HS-27A (cell line): ENCODE measurements at places on chromosomes 11 and 22.

DNA sequence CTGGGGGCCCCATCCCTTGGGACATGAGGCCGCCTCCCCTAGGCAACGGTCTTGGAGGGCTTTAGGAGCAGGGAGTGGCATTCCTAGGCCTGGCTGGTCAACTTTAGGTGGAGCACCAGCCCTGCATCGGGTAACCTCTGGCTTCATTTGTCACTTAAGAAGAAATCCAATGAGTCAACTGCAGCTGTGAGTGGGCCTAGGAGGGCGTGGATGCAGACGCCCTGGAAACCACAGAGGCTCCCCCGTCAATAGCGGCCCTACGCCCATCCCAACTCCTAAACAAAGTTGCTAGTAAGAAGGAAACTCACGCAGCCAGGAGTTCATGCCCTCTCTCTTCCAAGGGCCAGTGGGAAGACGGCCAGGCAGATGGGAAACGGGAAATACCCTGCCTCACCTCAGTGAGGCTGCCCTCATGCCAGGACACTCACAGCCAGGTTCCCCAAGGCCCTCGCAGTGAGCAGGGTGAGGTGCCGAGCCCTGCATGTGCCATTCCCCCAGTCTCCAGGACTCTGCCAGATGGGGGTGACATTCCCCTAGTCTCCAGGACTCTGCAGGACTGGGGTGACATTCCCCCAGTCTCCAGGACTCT, 20.8 kb downstream of the BID start:
- DNase-seq, result no peak

DNA sequence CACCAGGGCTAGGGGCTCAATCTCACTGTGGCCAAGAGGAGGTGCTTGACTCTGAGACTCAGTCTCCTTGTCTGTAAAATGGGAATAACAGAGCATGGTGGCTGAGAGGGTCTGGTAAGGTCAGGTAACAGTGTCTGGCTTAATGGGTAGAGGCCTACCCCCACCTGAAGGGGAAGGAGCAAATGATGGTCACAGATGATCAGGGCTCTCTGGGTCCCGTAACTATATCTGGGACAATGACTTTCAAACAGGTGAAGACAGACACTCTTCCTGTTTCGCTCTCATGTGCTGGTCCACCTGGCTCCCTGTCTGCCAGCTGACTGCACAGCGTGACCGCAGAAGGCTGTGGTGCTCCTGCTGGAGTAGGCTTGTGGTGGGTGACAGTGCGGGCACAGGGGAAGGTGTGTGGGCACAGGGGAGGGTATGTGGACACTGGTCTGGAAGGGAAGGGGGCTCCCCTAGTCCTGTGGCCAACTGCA, 4.0 kb downstream of the A4GALT start:
- no peak for DNase-seq

DNA sequence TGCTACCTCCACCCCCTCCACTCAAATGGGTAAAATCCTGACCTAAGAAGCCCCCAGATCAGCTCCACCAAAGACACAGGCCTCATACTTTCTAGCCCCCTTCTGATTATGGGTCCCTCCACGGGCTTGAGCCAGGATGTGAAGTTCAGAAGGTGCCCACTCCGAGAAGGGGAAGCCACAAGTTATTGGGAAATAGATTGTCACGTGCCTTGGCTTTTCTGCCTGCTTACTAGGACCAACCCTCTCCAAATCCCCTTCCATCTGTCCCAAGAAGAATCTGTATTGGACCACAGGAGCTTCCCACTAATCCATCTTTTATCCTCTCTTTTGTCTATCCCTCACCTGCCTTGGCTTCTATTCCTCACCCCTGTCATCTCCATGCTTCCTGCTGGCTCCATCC, 3.0 kb upstream of the NRGN start:
- DNase-seq, result no peak

DNA sequence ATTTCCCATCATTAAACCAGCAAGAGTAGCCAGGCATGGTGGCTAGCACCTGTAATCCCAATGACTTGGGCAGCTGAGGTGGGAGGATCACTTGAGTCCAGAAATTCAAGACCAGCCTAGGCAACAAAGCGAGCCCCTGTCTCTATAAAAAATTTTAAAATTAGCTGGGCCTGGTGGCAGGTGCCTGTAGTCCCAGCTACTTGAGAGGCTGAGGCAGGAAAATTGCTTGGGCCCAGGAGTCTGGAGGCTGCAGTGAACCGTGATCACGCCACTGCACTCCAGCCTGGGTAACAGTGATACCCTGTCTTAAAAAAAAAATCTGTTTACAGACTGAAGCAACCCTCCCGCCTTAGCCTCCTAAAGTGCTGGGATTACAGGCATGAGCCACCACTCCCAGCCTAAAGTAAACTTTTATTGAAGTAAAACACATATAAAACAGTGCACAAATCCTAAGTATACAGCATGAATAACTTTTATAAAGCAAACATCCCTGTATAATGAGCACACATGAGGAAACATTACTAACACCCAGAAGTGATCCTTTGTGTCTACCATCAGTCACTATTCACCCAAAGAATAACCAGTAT, 12.6 kb downstream of the UCP3 start:
- DNase-seq, result no peak

- DNase-seq, result no peak
These were observed 42.2 kb downstream of the TMEM123 start for GRCh38 chr11:102410382-102410784.

DNA sequence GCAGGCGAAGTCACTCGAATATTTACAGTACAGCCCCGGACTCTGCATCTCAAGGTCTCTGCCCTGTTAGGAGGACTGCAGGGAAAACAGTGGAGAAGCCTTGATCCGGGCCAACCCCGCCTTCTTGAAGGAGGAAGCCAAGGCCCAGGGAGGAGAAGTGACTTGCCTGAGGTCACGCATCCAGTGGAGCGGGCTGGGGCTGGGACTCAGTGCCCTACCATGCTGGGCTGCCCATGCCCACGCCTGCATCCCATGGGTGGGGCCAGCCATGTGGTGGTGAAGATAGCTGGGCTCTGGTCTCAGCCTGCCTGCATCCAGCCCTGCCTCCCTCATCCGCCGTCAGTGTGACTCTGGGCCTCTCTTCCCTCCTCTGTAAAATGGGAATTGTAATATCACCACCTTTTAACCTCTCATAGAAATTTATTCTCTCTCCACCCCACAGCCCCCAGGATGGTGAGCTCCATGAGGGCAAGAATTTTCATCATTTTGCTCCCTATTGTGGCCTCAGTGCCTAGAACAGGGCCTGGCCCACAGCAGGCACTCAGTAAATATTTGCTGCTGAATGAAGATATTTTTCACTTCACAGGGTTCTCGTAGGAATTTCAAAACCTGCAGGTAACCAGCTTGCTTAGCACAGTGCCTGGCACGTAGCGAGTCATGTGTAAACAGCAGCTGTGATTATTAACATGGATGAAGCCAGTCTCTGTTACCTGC, 57.3 kb downstream of the OTOG start:
- no peak for DNase-seq

DNA sequence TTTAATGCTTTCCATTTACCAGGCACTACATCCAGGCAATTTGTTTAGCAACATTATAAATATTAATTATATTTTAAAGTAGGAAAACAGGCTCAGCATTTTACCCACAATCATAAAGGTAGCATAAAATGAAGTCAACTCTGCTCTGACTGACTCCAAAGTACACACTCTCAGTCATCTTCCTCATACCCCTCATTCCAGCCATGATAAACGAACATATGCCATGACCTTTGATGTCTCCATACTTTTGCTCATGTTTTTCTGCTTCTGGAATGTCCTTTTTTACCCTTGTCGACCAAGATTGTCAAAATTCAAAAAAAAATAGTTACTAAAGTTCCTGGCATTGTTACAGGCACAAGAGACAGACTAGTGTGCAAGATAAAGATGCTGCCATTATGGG, 77.7 kb upstream of the SOX6 start:
- DNase-seq, result no peak

- DNase-seq, result no peak
These were observed 71.4 kb downstream of the ARHGAP8 start for GRCh38 chr22:44823806-44824205.

DNA sequence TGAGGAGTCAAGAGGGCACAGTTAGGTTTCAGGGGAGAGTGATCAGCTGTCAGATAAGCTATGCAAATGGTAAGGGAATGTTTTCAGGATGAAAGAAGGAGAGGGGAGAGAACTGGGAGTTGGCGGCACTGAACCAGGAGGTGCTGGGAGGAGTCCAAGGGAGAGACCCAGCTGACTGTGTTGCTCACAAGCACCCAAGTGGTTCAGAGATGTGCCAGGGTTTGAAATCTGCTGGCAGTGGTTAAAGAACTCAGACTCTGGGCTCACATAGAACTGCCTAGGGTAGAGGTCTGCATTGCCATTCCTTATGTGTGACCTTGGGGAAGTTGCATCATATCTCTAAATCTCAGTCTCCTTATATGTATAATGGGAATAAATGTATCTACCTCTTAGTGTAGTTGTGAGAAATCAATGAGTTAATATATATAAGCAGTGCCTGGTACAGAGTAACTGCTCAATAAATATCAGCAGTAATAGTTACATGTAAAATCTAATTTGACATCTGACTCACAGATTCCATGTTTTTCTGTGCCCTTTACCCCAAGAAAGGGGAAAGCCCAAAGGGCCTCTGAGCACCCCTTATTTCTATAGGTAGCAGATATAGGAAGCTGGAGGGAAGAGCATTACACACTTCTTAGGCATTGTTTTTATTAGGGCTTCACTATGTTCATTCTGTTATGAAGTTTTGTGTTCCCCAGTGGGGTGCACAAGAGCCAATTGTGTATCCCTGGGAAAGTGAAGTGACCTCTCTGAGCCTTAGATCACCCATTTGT, 66.9 kb upstream of the SESN3 start:
- DNase-seq, result no peak

- DNase-seq, result no peak
These were observed 15.5 kb downstream of the CLMP start for GRCh38 chr11:123179586-123179985.

DNA sequence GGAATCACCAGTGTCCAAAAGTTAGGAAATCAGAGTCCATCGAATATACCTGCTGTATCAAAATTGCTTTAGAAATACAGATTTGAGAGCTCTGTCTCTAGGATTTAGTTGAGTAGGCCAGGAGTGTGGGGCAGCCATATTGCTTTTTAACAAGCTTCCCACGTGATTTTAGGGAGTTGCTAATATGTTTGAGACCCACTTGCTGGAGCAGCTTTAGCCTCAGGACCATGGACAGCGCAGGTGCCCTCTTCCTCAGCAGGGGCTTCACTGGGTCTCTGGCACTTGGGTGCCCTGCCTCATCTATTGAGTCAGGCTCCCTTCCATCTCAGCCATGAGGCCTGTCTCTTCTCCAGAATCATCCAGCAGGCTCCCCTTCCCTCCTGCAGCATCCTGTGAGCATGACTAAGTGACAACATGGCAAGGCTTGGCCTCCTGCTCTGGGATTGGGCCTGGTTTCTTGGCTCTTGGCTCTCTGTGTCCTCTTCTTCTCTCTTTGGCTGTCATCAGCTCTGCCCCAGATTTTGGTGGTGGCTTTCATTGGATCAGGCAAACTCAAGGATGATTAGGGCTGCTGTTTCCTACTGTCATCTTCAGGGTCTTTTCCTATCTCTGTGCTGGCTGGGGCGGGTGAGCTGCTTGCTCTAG, 70.0 kb downstream of the SGSM1 start:
- DNase-seq, result peak; percentile 3

DNA sequence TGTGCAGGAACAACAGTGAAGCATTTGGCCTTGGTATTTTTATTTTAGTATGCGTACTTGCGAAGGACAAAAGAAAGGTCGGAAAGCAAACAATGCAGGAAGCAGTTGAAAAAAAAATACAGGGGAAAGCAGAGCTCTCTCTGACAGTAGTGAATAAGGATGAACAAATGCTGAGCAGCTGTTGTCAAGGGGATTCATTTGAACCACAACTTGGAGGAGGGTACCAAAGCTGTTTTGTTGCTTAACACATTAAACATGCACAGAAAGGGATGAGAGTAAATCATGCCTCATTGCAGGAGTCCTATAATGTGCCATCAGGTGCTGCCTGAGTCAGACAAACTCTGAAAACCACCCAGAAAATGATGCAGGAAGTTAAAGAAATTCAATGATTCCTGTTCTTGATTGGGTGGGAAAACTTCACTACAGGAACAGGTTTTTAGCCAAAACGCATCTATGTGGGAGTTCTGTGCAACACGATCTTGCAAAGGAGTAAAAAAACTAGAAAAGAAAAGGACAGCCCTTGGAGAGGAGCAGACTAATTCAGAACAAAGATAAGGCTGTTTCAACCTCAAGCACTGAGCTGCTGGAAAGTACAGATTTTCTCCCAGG, 2113.5 kb downstream of the LRRC4C start:
- DNase-seq, result no peak

DNA sequence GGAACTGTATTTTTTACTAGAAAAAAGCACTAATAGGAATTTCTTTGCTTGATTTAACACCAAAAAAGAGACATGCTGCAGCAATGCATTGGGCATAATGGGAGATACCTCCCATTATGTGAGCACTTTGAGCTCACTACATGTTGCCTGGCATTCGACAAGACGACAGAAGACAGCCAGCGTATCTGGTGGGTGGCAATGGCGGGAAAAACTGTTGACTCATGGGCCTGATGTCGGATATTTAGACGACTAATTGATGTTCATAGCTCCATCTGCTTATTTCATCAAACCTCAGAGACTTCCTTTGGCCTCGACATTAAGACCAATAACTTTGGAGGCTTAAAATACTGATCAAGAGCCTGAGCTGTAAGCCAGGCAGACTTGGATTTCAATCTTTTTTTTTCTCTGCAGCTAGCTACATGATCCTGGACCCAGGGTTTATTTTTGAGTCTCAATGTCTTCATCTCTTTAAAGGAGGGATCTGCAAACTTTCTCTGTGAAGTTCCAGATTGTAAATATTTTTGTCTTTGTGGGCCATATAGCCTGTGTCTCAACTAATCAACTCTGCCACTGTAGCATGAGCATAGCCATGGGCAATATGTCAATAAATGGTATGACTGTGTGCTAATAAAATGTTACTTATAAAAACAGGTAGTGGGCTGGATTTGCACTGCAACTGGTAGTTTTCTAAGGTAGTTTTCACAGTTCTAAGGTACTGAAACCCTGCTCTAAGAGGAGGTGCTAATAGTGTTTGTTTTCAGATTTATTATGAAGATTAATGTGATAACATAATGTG, 375.1 kb downstream of the METTL15 start:
- DNase-seq, result no peak

- no peak for DNase-seq
These were observed 44.6 kb downstream of the FZD4 start for GRCh38 chr11:86910592-86910991.

GRCh38 chr22:39690881-39691605, 120.5 kb downstream of the CACNA1I start:
- no peak for DNase-seq

GRCh38 chr22:26781596-26781995, 124.2 kb downstream of the MIAT start:
- DNase-seq, result no peak
